SK-N-SH (cell line): ENCODE measurements at places on chromosomes 1 and 21.

DNA sequence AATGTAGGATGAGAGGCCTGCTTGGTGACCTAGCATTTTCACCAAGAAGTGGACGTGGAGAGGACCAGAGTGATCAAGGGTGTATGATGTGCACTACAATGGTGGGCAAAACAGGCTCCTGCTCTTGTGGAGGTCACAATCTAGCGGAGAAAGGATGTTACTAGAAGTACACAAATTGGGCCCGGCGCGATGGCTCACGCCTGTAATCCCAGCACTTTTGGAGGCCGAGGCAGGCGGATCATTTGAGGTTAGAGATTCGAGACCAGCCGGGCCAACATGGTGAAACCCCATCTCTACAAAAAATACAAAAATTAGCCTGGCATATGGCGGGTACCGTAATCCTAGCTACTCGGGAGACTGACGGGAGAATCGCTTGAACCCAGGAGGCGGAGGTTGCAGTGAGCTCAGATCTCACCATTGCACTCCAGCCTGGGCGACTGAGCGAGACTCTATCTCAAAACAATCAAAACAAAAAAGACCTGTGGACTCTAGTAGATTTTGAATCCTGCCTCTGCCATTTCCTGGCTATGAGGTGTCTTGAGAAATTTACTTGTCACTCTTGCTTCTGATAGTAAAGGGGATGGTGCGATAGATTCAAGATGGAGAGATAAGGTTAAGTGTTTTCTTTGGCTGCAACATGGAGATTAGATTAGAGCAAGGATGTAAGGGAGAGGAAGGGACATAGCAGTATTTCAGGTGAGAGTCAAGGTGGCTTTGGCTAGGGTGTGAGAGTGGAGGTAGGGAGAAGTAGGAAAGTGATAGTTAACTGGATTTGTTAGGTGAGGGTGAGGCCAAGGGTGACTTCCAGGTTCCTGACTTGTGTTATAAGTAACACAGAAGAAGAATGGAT is 7.1 kb downstream of the KLF18 start:
- H3K4me1 ChIP-seq, result no peaks in the 10 kb centered on the region
- no peak overlapping the region for H3K27ac ChIP-seq
- H3K4me3 ChIP-seq, result no peak overlapping the region
- no peaks in the 10 kb centered on the region for H3K36me3 ChIP-seq

DNA sequence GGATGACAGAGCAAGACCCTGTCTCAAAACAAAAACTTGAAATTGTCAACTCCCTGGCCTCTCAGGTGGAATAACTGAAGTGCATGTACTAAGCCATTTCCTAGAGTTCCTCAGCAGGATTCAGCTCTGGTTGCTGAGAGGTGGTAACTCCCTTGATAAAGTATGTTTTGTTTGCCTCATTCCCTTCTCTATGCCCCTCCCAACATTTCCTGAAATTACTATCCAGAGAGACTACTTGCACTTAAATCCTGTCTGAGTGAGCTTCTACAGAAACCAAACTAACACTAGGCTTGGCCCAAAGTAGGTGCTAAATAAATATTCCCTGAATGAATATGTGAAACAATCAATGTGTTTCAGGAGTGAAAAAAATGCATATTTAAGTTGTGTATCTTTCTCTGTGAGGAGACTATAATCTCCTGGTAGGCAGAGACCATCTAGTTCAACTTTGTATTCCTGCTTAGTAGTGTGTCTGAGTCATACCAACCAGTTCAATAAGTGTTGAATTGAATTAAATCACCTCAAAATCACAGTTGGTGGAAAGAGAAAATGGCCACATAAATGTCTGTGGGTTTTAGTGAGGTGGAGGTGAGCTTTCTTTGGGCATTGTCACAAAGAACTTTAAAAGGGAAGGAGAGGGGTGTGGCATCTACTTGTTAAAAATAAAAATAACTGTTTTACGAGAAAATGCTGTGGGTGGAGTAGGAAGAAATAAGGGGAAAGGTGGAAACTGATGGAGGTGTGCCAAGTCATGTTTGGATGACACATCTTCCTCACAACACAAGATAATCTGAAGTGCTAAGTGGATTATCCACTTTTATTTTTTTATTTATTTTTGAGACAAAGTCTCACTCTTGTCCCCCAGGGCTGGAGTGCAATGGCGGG is 12.6 kb downstream of the RIMKLA start:
- DNase-seq, result no peak
- no peaks in the 10 kb centered on the region for H3K4me1 ChIP-seq
- peaks cover 6% of the 10 kb centered on the region for H3K27me3 ChIP-seq
- H3K27ac ChIP-seq, result no peak overlapping the region
- H3K36me3 ChIP-seq, result no peaks in the 10 kb centered on the region

DNA sequence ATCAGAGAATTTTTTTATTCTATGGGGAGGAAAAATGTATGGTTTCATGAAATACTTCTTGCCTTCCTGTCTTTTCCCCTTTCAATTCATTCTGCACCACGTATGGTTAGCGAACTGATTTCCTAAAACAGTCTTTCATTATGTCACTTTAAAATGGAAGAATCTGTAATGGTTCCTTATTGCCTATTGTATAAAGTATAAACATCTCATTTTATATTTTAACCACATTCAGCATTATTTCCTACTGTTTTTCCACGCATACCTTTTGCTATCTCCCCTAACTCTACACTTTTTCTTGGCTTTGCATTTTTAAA is 232.3 kb upstream of the B3GALT2 start:
- H3K36me3 ChIP-seq, result no peaks in the 10 kb centered on the region
- H3K4me3 ChIP-seq, result peak overlapping the region; percentile 44; the same call in 1 of the 2 replicates
- no peaks in the 10 kb centered on the region; the same call in none of the 2 replicates for H3K4me1 ChIP-seq
- no peaks in the 10 kb centered on the region for H3K27me3 ChIP-seq
- no peak for DNase-seq
- peak overlapping the region; percentile 69; the same call in 1 of the 2 replicates for H3K27ac ChIP-seq

- peaks cover 39% of the 10 kb centered on the region for H3K36me3 ChIP-seq
- H3K4me3 ChIP-seq, result no peak overlapping the region
- no peaks in the 10 kb centered on the region for H3K27me3 ChIP-seq
- DNase-seq, result no peak
- no peaks in the 10 kb centered on the region for H3K4me1 ChIP-seq
Measured at GRCh38 chr1:205150651-205151428, 29.1 kb upstream of the RBBP5 start.

- H3K4me1 ChIP-seq, result no peaks in the 10 kb centered on the region
- H3K36me3 ChIP-seq, result no peaks in the 10 kb centered on the region
- no peak for DNase-seq
- H3K4me3 ChIP-seq, result no peak overlapping the region
Measured at GRCh38 chr1:14778541-14778897, 180.0 kb downstream of the KAZN start.

GRCh38 chr1:56540467-56540866 is 38.9 kb downstream of the PLPP3 start:
- H3K36me3 ChIP-seq, result peaks cover 57% of the 10 kb centered on the region
- H3K4me3 ChIP-seq, result no peak overlapping the region
- H3K27me3 ChIP-seq, result no peaks in the 10 kb centered on the region
- H3K27ac ChIP-seq, result no peak overlapping the region; the same call in 1 of the 2 replicates

DNA sequence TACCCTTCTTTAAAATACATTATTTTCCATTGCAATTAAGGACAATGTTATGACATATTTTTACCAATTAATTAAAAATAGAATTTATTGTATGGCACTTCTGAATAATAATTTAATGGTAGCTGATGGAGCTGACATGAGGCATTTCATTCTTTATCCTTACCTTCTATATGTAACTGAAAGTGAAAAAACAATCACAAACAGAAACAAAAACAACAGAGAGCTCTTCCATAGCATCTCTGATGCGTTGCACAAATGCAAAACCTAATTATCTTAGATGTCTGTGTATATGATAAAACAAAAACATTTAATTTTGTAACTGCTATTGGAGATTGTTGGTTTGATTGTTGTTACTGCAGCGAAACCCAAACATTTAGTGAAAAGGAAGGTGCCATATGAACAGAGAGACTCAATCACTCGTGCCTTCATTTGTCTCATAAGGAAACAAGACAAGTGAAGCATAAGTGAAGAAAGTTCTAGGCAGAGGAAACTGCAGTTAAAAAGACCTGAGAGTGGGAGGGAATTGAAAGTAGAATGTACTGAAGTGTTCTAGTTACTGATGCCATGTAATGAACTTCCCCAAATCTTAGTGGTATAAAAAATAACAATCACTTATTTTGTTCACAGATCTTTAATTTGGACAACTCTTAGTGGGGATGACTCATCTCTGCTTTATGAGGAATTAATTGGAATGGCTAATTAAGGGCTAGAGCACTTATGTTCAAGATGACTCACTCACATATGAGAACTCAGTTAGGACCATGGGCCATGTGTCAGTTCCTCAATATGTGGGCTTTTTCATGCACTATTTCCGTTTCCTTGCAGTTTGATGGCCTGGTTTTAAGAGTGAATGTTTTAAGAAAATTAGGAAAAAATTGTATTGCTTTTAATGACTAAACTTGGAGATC is 245.0 kb upstream of the OLFM3 start:
- no peak overlapping the region for H3K4me3 ChIP-seq
- no peak overlapping the region for H3K27ac ChIP-seq
- no peaks in the 10 kb centered on the region for H3K4me1 ChIP-seq
- H3K27me3 ChIP-seq, result no peaks in the 10 kb centered on the region

DNA sequence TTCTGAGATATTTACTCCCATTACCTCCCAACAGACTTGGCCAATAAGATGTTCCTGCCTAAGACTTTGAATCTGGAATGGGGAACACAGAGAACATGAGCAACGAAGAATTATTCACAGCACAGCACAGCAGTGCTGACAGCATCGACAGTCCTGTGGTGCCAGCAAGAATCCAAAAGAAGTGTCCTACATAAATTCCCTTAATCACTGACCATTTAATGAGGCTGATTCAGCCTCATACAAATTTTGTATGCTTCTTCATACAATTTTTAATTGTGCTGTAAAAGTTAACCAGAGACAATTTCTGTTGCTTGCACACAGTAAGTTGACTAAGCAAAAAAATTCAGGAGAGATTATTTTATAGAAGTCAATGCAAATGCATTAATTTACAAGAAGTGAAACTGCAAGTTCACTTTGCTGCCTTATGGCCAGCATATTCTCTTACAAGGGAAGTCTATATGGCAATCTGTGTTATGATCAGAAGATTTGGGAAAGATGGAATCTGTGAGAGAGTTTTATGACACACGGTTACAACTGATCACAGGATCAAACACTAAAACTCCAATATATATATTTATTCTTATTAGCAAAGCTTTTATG is 855.9 kb downstream of the LTN1 start:
- H3K4me1 ChIP-seq, result no peaks in the 10 kb centered on the region; the same call in 1 of the 2 replicates
- no peak overlapping the region for H3K4me3 ChIP-seq
- no peak overlapping the region for H3K27ac ChIP-seq
- H3K36me3 ChIP-seq, result no peaks in the 10 kb centered on the region
- DNase-seq, result no peak

- no peaks in the 10 kb centered on the region for H3K36me3 ChIP-seq
- H3K27ac ChIP-seq, result no peak overlapping the region
- H3K4me1 ChIP-seq, result peaks cover 5% of the 10 kb centered on the region
- no peak for DNase-seq
- no peaks in the 10 kb centered on the region; the same call in 1 of the 2 replicates for H3K27me3 ChIP-seq
Measured at GRCh38 chr1:181173761-181174447, 85.4 kb downstream of the IER5 start.

DNA sequence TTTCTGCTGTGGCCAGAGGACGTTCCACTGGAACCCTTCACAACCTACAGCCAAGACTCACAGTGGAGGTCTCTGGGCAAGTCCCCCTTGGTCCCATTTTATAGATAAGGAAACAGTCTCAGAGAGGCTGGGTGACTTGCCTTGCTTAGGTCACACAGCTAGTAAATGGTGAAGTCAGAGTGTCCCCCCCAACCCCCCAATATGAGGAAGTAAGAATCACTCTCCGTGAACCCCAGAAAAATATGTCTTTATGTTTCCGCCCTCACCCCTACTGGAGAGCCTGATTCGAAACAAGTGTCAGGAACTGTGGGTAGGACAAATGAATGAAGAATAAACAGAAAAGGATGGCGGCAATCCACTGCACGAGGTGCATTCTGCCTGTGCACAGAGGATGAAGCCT is 56.7 kb downstream of the H3-3A start:
- H3K27ac ChIP-seq, result no peak overlapping the region
- H3K4me1 ChIP-seq, result no peaks in the 10 kb centered on the region
- no peaks in the 10 kb centered on the region for H3K36me3 ChIP-seq
- H3K4me3 ChIP-seq, result no peak overlapping the region
- no peaks in the 10 kb centered on the region for H3K27me3 ChIP-seq

DNA sequence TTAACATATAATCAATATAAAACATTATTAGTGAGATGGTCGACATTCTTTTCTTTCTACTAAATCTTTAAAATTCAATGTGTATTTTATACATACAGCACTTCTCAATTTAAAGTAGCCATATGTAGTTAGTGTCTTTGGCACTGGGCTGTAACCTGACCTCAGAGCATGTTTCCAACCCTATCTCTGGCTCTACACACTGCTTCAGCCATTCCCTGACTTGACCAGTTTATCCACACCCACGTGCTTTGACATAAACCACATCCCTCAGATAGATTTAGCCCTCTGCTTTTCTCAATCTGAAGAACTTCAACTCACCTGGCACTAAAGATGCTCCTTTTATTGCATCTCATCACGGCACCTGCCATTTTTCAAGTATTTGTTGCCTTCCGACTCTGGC is 58.3 kb downstream of the RGS2 start:
- no peak overlapping the region for H3K27ac ChIP-seq
- H3K36me3 ChIP-seq, result no peaks in the 10 kb centered on the region
- no peak for DNase-seq
- no peaks in the 10 kb centered on the region for H3K27me3 ChIP-seq
- H3K4me1 ChIP-seq, result no peaks in the 10 kb centered on the region

- no peak overlapping the region for H3K4me3 ChIP-seq
- peak overlapping the region; percentile 47 for H3K27ac ChIP-seq
- H3K4me1 ChIP-seq, result no peaks in the 10 kb centered on the region; the same call in 1 of the 2 replicates
- no peak for DNase-seq
- no peaks in the 10 kb centered on the region for H3K27me3 ChIP-seq
Measured at GRCh38 chr1:108149796-108150467, 50.2 kb downstream of the SLC25A24 start.

DNA sequence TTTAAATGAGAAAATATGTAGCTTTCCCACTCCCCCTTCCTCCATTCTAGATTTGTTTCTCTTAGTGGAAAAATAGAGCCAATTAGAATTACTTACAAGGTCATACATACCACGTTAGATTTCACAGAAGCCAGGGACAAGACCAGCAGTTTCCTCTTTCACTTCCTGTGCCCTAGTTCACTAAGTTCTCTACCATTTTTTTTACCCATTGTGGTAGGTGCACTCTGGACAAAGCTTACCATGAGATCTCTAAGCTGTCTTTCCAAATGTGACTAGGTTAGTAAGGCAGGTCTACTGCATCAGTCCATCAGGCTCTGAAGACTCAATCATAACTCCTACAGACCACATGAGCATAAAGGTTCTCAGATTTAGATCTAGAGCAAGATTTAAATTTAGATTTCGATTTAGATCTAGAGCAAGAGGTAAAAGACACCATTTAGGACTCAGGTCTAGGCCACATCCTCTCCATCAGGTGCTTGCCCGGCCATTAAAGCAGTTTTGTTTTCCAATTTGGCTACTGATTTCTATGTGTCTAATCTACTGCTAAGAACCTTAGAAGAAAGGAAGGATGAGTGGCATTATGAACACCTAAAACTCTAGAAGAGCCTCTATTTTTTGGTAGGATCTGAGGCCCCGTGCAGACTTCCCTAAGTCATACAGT is 235.3 kb downstream of the FAF1 start:
- H3K27ac ChIP-seq, result no peak overlapping the region
- H3K4me1 ChIP-seq, result no peaks in the 10 kb centered on the region
- H3K4me3 ChIP-seq, result no peak overlapping the region
- H3K36me3 ChIP-seq, result peaks cover 3% of the 10 kb centered on the region
- no peaks in the 10 kb centered on the region for H3K27me3 ChIP-seq
